ENCODE measurements at places on chromosomes 5 and 9.

GRCh38 chr5:116492776-116493175, 81.8 kb downstream of the SEMA6A start:
- DNase-seq = no peak

DNA sequence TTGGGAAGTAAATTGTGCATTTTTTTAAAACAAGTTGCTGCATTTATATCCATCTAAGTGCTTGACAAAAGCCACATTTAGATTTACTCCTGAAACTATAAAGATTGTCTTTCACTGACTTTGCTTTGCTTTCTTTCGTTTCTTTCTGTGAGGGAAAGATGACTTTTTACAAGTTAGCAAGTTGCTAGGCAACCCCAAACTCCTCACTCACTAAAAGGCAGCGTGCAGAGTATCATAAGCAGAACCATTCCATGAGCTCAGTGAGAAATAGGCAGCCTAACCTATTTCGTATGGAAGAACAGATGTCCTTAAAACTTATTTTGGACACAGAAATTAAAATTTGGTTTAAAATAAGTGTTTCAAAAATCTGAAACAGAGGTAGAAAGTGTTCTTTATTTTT, 29.0 kb downstream of the KLF9 start:
- no peak for DNase-seq

- no peak for DNase-seq
Measured at GRCh38 chr9:88166660-88167059, 28.4 kb upstream of the SPATA31C2 start.

DNA sequence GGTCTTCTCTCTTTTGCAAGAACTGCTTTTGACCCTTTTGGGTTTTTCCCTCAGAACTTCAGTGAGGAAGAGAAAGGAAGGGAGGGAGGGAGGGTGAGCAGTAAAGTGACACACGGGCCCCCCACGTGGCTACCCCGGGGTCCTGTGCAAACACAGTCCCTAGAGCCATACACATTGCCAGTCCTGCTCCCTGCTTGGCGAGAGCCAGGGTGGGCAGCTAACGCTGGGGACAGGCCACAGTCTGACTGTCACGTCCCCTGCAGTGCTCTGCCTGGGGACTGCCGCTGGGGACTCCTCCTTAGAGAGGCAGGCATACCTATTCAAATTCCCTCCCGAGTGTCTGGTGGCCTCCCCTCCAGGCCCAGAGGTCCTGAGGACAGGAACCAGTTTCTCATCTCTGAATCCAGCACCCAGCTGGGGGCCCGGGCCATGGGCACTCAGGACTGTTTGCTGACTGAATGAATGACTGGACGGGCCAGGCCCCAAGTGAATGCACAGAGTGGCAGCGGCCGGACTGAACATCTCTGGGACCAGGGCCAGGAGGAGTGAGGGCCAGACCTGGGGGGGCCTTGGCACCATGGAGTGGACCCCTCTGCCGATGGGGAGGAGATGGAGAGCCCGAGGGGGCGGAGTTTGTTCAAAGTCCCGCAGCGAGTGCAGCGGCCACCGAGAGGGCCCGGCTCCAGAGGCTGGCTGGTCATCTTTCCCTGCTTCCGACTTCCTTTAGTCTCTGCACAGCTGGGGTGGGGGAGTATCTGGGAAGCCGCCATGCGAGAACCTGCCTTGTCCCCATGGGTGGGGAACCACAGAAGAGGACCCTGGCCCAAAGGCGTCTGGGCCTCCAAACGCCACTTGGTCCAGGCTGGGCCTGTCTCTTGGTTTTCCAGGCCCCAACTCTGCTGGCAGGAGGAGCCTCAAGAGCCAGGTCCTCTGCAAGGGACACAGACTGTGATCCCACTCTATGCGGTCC, 5.8 kb downstream of the CCDC187 start:
- DNase-seq = no peak

DNA sequence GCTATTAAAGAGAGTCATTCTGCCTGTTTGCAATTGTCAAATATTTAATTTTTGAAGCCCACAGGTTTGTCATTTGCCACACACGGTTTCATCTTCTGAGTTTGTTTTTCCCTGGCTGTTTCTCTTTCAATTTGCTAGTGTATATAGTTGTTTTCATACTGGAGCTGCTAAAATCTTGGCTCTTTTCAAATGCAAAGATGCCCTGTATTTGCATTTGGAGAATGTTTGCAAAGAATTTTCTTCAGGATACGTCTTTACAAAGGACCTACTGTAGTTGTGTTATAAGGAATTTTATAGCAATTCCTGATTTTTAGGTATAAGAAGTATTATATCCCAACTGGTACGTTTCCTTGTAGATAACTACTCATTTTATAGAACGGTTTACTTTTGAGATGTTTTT, 48.0 kb downstream of the IZUMO3 start:
- no peak for DNase-seq
